ENCODE measurements at places on chromosomes 2 and 18. TPM values are rescaled to one million over a fixed set of nuclear protein-coding genes. Genes with fewer than 3 reads are reported as not detected.

The ADD2 gene
- 26.3 TPM for total RNA-seq

GRCh38 chr2:38723173-38723572, 28.0 kb downstream of the SRSF7 start:
- H3K4me3 ChIP-seq, result peak overlapping the region; percentile 54
- no peaks in the 10 kb centered on the region for H3K27me3 ChIP-seq
- peak overlapping the region; percentile 84 for H3K27ac ChIP-seq
- DNase-seq, result peak; percentile 48
- peaks cover 31% of the 10 kb centered on the region for H3K36me3 ChIP-seq
- peaks cover 57% of the 10 kb centered on the region for H3K4me1 ChIP-seq

The IL1F10 gene
- total RNA-seq, result not detected

The ARHGEF33 gene
- total RNA-seq, result not detected

The AQP12B gene
- not detected for total RNA-seq

DNA sequence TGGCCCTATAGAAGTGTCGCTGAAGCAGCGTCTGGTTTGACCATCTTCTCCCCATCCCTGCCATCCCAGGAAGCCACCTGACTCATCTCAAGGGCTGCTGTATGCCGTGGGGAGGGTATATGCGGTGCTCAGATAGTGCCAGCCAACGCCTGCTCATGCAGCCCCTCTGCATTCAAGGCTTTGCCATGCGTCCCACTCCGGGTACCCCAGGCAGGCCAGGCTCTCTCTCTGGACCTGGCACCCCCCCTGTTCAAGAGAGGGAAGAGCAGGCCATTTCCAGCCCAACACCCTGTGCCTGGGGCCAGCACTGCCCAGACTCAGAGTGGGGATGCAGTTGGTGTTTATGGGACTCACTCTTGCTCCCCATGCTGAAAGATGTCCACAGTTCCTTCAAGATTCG, 130.0 kb downstream of the GLI2 start:
- no peaks in the 10 kb centered on the region for H3K4me1 ChIP-seq
- H3K27ac ChIP-seq, result no peak overlapping the region
- DNase-seq, result no peak
- no peak overlapping the region for H3K4me3 ChIP-seq
